Cortex of kidney (tissue), 1 donor: ENCODE measurements at places on chromosomes 6 and 20.

DNA sequence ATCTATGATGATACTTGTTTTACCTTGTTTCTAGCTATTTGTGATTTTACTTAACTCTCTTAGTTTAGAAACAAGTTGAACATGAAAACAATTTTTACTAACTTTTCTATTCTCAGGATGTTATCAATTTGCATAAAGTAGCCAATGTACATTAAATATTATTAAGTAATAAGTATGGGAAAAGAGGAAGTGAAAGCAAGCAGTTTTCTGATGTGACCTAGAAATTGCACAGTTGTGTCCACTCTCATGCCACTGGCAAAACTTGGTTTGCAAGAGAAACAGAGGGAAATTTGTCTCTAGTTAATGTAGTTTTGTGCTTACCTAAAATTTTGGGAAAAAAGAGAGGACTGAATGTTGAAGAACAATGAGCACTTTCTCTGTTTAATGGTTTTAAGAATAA, 19.2 kb upstream of the TSPYL1 start:
- DNase-seq, result no peak

GRCh38 chr20:44790638-44791393, 19.5 kb downstream of the RIMS4 start:
- no peak for DNase-seq

- DNase-seq, result no peak
These were observed 267.1 kb downstream of the TENT5A start for GRCh38 chr6:81485395-81485794.

DNA sequence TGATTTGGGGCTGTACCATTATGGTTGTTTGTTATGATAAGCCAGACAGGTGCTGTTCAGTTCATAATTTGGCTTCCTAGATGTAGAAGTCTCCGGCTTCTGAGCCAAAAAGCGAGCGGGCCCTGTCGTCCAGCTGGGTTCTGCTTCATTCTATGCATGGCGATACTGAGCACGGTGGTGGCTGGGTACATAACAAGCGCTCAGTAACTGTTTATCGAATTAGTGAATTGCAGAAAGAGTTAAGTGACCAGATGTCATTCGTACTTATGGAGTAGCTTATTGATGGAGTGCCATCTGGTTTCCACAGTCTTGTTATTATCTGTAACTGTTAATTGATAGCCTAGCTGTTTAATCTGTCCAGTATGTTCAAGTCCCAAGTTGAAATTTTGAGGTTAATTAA, 85.0 kb downstream of the DTD1 start:
- DNase-seq, result no peak

DNA sequence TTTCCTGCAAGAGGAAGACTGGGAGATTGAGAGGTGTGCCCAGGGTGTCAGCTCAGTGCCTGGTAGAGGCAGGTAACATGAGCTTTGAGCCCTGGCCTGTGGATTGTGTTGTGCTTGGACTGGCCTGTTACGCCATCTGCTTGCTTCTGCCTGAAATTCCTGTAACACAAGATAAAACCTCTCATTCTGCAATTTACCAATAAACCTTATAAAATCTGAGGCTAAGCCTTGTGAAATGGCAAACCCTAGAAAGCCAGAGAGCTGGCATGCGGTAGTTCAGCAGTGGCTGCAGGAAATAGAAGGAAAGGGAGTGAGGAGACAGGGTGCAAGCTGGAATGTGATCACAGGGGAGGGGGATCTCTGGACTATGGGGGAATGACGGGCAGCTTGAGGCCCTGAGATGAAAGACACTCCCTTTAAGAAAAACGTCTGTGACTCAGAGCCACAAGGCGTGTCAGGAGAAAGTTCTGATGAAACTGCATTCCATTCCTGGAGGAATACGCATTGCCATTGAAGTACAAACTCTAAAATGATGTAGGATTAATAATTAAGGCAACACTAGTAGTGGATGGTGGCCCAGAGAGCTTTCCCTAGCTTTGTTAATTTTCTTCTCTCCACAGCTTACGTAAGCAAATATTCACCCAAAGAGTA, 26.3 kb upstream of the TFAP2A start:
- DNase-seq, result no peak

- no peak for DNase-seq
These were observed 5.8 kb upstream of the SGK1 start for GRCh38 chr6:134323698-134324097.

DNA sequence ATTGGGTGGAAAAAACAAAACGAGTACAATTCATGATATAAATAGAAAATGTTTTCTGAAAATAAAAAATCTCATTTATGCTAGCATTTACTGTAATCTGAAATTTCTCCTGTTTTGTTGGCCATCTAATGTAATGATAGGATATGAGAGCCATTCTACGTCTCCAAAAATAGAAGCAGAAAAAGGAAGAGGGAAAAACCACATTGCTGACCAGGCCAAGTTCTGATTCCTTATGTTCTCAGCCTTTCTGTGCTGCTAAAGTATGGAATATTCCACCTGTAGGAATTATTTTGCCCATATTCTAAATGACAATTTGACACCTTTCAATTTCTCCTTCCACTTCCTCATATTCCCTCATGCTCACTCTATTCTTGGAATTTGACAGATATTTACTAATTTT, 110.2 kb downstream of the TBXT start:
- DNase-seq, result no peak

DNA sequence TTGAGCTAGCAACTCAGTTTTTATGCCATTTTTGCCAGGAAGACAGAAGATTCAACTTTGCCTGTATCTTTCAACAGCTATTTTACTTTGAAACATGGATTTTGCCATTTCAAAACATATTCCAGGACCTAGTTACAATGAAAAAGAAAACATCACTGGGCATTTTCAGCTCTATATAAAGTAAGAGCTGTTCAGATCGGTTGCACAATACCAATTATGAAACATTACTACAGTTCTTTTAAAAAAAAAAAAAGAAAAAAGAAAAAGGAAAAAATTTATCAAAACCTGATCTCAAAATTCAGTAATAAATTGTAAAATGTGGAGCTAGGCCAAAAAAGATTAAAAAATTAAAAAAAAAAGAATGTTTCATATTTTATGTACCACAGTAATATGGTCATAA, 15.6 kb downstream of the BCLAF1 start:
- no peak for DNase-seq

DNA sequence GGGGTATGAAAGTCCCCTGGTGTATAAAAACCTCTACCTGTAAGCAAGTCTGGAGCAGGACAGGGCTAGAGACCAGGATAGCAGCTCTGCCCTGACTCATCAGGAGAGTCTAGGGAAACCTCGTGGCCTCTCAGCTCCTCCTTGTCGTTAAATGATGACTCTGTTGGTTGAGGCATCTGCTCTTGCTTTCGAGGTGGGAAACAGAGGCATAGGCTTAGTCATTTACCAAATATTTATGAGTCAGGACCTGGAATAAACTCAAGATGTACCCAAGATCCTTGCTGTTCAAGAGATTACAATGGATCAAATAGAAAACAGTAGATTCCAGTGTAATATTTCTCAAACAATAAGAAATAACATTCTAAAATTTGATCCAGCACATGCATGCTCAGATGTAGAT, 5.5 kb downstream of the MANBAL start:
- DNase-seq, result no peak

DNA sequence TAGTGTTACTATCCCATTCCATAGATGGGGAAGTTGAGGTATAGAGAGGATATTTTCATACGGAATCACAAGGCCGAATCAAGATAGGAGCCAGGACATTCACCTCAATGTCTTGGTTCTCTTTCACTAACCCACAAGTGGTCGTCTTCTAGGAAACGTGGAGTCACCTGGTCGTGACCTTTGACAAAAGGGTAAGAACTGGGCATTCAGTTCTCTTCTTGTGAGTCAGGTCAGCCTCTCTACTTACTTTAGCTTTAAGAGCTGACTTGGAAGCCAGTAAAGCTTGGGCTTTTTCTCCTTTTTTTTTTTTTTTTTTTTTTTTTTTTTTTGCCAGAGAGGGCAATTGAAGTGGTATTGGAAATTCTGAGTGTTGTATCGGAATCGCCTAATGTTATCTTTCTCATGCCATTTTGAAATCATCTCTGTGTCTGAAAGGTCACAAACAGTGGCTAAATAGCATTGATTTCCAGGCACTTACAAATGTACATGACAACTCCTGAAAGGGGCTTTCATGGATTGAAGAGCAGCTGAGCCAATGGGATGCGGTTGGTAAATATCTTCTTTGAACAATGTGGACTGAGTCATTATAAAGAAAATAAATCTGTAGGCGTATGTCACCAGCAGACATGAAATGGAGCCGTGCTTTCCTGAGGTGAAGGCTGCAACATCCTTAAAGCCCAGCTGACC, 356.9 kb downstream of the KIF16B start:
- DNase-seq, result no peak

- DNase-seq, result no peak
These were observed 96.2 kb upstream of the CNR1 start for GRCh38 chr6:88262332-88262731.

- no peak for DNase-seq
These were observed 3.5 kb upstream of the EFHC1 start for GRCh38 chr6:52416629-52417151.

DNA sequence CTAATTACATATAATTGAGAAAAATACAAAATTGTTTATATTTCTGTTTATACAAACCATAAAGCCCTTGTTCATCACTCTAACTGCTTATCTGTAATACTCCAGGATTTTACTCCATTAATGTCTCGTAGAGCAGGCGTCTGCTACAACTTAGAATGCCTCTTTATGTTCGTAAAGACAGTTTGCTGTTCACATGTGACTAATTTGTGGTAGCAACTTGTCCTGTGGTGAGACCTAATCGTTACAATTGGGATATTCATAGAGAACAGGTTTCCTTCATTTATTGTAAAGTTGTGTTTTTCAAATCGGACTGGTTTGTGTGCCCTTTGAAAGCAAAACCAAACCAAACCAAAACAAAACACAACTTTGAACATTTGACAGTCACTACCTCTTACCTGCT, 149.7 kb downstream of the ASCC3 start:
- no peak for DNase-seq

- DNase-seq, result no peak
These were observed 2.9 kb downstream of the TFAP2A start for GRCh38 chr6:10411971-10412460.

DNA sequence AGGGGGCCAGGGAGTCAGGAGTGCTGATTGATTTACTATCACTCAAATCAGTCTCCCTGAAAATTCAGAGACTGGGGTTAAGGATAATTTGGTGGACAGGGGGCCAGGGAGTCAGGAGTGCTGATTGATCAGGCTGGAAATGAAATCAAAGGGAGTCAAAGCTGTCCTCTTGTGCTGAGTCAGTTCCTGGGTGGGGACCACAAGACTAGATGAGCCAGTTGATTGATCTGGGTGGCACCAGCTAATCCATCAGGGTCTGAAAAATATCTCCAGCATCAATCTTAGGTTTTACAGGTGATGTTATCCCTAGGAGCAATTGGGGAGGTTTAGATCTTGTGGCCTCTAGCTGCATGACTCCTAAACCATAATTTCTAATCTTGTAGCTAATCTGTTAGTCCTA, 6.1 kb upstream of the AFG1L start:
- no peak for DNase-seq

DNA sequence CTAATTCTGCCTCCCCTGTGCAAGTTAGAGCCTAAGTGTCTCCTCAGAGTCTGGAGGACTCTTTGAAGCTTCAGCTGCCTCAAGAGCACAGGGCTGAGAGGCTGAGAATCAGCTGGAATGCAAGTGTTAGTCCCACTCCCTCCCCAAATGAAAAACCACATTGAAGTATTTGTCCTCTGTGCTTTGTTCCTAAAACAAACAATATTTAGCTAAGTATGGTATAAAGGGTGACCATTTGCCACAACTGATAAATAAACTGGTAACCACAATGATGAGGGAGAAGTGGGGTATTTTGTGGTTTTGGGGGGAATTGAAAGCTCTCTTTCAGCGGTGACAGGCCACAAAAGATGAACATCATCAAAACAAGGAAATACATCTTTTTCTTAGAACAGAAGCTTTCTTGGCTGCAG, 91.7 kb upstream of the HDDC2 start:
- DNase-seq, result no peak

- no peak for DNase-seq
These were observed 1.9 kb upstream of the RAET1L start for GRCh38 chr6:150026976-150027805.

DNA sequence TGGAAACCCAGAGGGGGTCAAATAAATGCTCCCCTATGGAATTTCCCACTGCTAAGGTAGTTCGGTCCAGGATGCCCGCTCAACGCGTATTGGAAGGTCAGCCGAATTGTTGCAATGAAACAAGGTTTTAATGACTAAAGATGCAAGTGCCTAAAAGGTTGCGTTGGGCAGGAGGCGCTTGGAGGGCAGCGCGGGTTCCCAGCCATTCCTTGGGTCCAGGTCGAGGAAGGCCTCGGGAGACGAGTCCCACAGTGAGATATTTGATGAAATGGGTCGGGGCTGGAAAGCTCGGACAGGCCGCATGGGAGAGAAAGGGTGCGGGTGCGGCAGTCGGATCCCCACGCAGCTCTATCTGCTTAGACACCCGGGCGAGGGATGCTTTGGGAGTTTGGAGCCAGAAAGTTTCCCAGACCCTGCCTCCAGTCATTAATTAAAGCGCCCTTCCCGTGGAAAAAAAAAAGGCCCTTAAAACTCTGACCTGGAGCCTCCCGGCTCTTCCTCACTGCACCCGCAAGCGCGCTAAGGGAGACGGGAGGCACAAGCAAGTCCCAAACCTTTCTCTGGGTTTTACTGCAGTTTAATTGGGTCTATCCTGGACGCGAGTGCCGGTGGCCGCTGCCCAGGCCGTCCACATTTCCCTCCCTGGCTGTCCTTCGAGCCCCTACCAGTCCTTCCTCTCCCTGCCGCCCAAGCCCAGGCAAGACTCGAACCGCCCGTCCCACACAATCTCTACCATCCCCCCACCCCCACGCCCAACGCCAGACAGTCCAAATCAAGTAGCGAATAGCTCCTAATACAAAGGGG, 24.2 kb downstream of the TFAP2A start:
- DNase-seq, result no peak

DNA sequence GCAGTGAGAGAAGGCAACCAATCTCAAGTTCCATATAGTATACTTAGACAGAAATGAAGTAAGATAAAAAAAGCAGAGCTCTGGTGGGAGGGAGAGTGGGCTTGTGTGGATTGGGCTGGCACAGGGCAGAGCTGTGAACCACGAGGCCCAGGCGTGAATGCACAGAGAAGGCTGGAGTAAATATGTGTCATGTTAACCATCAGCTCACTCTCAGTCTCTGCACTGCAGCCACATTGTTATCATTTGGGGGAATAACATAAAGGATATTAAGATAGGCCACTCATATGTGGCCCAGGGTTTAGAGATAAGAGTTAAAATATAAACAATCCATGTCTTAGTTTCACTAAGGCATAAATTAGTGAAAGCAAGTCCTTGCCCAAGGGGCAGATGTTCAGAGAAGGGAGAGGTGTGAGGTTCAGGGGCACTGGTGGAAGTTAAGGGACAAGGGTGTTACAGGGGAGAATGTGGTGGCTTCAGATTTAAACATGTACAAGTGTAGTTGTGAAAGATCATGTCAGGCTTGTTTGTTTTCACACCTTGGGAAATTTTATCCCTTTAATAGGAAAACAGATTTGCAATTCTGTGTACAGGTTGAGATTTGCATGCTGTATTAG, 14.4 kb downstream of the GMPR start:
- no peak for DNase-seq

DNA sequence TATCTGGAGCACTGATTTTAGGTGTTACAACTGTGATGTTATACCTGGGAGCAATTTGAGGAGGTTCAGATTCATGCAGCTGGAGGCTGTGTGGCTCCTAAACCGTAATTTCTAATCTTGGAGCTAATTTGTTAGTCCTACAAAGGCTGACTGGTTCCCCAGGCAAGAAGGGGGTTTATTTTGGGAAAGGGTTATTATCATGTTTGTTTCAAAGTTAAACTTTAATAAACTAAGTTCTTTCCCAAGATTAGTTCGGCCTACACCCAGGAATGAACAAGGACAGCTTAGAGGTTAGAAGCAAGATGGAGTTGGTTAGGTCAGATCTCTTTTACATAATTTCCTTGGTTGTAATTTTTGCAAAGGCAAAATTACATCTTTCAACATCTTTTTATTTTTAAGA, 135.8 kb downstream of the MYO6 start:
- no peak for DNase-seq
